ENCODE measurements at places on chromosomes 6 and 20.

- DNase-seq: no peak
Measured at GRCh38 chr6:138546733-138547185, 47.5 kb upstream of the NHSL1 start.

- no peak for DNase-seq
Measured at GRCh38 chr6:35363293-35363750, 21.0 kb downstream of the PPARD start.

DNA sequence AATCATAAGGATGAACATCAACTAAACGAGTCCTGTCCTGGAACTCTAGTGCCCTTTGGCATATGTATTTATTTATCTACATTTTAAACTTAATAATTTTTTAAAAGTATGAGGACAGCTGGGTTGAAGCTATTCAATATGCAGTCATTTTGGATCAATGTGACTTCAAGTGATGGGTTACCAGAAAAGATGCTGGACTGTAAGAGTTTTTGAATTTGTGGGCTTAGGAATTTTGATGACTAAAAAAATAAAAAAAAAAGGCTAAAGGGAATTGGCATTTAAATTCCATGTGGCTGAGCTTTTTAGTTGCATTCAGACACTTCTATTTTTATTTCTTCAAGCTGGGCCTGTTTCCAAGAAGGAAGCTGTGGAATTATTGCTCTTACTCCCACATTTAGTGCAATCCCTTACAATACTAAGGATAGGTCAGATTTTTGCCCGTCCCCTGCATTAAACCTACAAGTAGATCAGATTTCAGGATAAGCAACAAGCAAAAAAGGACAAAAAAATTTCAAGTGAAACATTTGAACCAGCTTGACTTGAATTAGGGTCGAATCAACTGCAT, 704.2 kb upstream of the CITED2 start:
- no peak for DNase-seq

DNA sequence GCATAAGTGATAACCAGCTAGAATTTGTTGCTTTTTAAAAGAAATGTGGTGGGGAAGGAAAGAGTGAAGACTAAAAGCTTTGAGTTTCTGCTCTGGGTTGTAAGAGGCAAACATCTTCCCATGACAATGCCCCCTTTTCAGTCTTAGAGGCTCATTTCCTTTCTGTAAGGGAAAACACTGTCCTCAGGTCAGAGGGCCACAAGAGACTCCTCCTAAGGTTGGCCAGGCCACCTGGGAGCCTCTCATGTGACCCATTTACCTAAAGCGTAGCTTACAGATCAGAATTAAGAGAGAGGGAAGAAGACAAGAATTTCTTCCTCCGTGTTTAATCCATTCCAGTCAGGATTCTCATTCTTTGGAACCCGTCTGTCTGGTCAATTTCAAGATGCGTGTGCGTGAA, 220.4 kb upstream of the HEY2 start:
- DNase-seq: no peak

DNA sequence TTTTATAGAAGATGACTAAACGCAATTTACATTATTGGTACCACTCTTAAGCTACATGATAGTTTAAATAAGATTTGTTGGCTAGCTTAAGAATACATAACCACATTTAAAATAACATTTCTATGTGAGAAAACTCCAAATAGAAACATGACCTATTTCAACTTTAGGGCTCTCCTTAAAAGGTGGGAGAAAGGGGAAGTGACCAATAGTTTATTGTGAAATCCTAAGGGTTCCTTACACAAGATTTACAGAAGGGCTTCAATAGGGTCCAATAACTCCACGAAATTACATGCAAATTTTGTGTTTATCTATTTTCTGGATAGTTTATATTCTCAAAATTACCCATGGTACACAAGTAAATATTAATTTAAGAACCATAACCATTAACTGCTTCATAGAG, 91.6 kb upstream of the DST start:
- no peak for DNase-seq

- no peak for DNase-seq
Measured at GRCh38 chr6:159979136-159979874, 10.4 kb downstream of the IGF2R start.

GRCh38 chr6:168686831-168687730, 246.1 kb downstream of the SMOC2 start:
- no peak for DNase-seq

GRCh38 chr20:51354769-51355319, 187.7 kb downstream of the NFATC2 start:
- no peak for DNase-seq

Measured in stimulated activated CD8-positive, alpha-beta memory T cell treated with anti-CD3 and anti-CD28 coated beads, Interleukin-15, amount 100 ng/mL, for 24 hours (primary cell).